LHCN-M2 (cell line): ENCODE measurements at places on chromosomes 3 and 15. TPM values are rescaled to one million over a fixed set of nuclear protein-coding genes. Genes with fewer than 3 reads are reported as not detected.

Gene LRRC34
- total RNA-seq = 5.4 TPM in 2 replicates

Gene TNNC1
- 1.5 and 8.2 TPM in 2 replicates for total RNA-seq

Gene MUSTN1
- total RNA-seq = not detected in 2 replicates

Gene SCG3
- total RNA-seq = not detected in 2 replicates

DNA sequence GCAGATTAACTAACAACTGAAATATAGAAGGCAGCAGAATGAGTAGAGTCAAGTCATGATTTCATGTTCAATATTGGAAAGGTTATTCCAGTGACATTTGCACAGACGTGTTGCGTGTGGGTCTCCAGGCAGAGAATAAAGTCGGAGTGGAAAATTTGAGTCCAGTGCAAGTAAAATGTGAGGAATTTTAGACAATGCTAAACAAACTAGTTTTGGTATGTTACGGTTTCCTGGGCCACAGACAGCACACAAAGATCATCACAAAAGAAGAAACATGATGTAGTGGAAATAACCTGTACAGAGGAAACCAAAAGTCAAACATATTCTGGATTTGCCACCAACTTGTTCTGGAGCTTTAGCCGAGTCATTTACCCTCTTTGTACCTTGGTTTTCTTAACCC is 367 bp downstream of the OR4F6 start:
- no peak for DNase-seq

- no peak for DNase-seq
Observed at GRCh38 chr3:21043139-21043538, 707.9 kb downstream of the ZNF385D start.

DNA sequence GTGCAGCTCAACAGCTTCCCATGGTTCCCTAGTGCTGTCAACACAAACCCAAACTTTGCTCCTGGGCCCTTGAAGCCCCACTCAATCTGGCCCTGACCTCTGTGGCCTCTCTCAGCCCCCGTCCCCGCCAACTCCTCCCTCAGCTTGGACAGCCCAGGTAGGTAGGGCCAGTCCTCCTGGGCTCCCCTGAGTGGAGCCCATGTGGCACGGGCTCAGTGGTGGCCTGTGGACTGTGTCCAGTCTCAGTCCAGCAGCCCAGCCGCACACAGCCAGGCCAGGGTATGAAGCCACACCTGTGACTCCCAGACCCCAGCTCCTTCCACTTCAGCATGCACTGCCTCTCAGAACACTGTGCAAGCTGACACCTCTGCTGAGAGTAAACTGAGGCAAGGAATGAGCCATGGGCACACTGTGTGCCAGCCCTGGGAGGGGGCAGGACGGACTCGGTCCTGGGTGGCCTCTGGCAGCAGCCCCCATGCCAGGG is 11.5 kb downstream of the PLXND1 start:
- DNase-seq = no peak

- DNase-seq = peak; percentile 14
Observed at GRCh38 chr3:150627557-150627956, 24.4 kb downstream of the SELENOT start.

DNA sequence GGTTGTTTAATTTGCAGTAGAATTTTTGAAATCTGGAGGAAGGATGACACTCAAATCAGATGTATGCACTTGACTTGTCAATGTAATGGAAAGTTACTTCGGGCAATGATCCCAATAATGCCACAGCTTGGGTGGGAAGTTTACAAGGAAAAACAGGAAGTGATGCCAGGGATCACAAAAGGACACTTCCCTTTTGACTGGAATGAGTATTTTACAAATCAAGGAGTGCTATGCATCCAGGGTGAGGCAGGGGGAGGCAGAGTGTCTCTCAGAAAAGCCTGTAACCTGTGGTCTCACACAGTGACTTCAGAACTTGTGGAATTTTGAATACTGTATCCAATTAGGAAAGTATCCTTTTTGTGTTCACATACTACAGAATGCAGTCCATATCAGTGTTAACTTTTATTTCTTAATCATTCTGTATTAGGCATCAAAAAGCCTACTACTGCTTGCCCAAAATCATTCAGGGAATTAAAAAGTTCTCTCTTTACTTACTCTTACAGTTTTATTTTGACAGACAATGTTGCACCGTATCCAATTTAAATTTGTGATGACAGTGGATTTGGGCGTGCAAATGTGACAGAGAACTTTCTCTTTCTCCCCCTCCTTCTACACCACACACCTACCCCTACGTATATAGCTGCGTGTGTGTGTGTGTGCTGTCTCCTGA is 445.1 kb downstream of the MECOM start:
- DNase-seq = peak; percentile 69

- no peak for DNase-seq
Observed at GRCh38 chr15:58921267-58921790, 12.2 kb downstream of the SLTM start.

- no peak for DNase-seq
Observed at GRCh38 chr3:9012521-9012920, 49.2 kb upstream of the RAD18 start.

DNA sequence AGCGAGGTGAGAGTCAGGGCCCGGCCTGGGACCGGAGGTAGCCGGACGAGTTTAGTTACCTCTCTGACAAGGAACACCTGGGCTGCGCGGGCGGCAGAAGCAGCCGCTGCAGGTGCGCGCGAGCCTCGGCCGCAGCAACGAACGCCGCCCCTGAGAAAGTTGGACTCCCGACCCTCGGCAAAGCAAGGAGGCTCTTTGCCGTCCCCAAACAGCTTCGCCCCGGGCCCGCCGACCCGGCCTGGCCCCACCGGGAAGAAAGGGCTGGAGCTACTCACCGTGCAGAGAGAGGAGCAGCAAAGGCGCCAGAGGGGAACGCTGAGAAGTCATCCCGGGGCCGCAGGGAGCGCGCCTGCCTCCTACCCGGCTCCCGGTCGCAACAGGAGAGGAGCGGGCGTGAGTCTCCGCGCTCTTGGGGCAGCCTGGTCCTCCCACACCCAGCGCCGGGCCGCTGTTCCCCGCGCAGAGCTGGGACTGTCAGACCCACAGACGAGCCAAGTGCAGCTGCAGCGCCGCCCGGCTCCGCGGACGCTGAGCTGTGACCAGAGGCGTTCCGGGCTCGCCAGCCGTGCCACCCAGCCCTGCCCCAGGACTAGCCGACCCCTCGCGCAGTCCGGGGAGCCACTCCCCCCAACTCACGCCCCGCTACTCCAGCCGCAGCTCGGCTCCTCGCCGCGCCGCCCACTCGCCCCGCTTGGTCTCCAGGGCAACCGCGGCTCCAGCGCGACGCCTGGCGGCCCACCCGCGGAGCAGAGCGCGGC is at the start of gene IGSF11:
Gene IGSF11 (minus strand): TSS at position 591 of the 758 bp plus-strand sequence. CDS start 264 bp downstream, at position 327.
- peak; percentile 1 for DNase-seq

DNA sequence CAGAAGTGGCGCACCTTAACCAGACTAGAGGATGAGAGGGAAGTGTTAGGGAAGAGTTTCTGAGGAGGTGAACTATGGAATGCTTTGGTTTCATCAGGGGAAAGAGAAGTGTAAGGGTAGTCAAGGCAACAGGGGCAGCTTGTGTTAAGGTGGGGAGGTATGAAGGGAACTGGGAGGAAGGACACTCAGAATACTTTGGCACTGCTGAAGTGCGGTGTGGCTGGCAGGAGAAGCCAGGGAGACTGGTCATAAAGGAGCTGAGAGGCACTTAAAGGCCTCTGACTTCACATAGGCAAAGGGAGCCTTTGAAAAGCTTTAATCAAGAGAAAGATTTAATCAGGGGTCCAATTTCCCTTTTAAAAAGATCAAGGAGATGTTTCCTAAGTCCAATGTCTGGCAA is 129.0 kb downstream of the ERC2 start:
- no peak for DNase-seq

- DNase-seq = no peak
Observed at GRCh38 chr3:13021141-13022114, 51.8 kb downstream of the IQSEC1 start.

- no peak for DNase-seq
Observed at GRCh38 chr3:127675651-127676391, 3.1 kb downstream of the ABTB1 start.

- DNase-seq = no peak
Observed at GRCh38 chr3:14256561-14257342, 78.1 kb downstream of the LSM3 start.

- DNase-seq = no peak
Observed at GRCh38 chr3:127299276-127299675, 11.4 kb upstream of the PRR20G start.

GRCh38 chr3:138578961-138579574 is 15.0 kb downstream of the CEP70 start:
- no peak for DNase-seq
